Stimulated activated CD8-positive, alpha-beta memory T cell treated with anti-CD3 and anti-CD28 coated beads, Interleukin-2, amount 100 ng/mL, for 1 hour (primary cell): ENCODE measurements at places on chromosomes 2 and 18.

GRCh38 chr2:174678395-174678794 is 80.8 kb upstream of the WIPF1 start:
- no peak for DNase-seq

DNA sequence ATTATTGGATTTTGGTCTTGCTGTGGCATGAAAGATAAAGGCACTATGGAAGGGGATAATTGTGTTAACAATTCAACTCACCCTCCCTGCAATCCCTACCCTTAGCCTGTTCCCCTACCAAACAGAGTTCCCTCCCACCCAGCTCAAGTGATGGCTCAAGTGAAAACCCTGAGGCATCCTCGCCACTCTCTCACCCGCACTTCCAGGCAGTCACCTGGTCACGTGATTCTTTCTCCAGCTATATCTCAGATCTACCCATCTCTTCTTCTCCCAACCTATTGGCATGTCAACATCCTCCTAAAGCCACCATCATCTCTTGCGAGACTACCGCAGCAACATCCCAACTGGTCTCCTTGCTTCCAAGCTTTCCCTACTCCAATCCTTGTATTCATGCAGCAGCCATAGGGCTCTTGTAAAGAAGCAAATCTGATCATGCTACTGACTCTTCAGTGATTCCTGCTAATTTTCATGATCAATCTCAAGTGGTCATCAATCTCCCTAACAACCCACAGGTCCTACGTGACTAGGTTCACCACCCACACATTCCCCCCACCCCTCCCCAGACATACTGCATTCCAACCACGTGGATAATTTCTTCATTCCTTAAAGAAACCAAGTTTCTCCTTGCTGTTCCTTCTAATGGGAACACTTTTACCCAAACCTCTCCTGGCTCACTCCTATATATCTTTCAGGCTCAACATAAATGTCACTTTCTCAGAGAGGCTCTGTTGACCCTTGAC is 66.7 kb downstream of the MBD2 start:
- DNase-seq = no peak

DNA sequence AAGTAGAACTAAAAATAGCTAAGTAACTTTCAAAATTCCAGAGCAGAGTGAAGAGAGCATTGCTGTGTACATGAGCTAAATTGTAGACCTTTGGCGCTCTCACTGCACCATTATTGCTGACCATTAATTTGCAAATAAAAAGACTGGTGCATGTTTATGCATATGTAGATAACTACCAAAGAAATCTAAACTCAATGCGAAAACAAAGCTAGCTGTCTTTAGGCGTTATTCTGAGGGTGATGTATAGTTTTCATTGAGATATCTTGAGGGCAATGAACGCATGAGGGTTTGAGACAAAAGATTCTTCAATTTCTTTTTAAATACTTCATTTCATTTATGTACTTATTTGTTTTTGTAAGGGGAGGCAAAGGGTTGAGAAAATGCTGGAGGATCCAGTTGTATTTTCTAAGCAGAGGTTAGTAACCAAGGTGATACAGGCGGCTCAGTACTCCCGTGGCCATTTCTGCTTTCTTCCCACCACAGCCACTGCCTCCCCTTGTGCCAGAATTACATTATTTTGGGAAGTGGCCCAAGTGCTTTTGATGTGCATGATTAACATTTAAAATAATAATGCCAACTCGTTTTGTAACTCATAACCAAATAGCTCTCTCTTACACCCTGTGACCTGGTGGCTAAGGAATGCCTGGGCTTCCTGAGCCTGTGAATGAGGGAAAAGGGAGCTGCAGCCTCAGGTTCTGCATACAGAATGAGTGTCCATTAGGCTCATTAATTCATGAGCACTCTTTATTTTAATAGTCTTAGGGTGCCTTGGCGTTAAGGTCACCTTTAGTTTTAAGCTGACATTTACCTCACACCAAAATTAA is 797.8 kb upstream of the GYPC start:
- DNase-seq = no peak

DNA sequence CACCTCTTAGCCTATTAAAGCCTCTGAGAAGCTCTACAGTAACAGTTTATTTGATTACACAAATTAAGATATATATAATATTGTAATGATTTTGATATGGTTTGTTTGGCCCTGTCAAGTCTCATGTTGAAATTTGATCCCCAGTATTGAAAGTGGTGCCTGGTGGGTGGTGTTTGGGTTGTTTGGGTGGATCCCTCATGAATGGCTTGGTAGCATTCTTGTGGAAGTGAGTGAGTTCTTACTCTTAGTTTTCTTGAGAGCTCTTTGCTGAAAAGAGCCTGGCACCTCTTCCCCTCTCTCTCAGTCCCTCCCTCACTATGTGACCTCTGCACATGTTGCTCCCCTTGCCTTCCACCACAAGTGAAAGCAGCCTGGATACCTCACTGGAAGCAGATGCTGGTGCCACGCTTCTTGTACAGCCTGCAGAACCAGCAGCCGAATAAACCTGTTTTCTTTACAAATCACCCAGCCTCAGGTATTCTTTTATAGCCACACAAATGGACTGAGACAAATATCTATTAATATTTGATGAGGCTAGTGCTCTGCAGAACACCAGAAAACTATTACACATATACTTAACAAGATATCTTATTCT is 52.8 kb downstream of the SLC4A10 start:
- no peak for DNase-seq

DNA sequence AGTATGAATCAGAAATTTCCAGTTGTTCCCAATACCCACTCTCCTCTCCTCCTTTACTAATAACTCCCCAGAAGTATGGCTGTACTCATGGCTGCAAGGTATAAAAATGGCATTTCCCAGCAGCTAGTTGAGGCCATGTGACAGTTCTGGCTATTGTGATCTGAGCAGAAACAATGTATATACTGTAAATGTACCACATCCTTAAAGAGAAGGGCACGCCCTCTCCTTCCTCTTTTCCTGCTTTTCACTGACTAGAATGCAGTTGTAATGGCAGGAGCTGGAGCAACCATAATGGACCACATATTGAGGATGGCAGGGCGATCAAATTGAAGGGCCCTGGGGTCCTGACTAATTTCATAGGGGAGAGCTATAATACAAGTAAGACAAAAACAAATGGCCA is 211.2 kb downstream of the TNS1 start:
- no peak for DNase-seq

DNA sequence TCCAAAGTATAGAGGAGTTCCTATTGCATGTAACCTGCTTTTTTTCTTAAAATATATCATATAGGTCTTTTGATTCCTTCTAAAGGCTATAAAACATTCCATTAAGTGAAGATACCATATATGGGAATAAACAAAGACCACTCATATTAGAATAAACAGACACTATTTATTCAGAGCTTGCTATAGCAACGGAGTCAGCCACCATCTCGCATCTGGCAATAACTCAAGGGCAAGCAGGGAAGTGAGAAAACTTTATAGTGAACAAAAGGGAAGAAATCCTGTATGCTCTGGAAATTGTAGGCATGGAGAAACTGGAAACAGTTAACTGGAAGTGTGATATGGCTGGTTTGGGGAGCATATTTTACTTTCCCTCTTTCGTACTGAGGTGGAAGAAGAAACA is 301.9 kb downstream of the PTH2R start:
- DNase-seq = no peak

DNA sequence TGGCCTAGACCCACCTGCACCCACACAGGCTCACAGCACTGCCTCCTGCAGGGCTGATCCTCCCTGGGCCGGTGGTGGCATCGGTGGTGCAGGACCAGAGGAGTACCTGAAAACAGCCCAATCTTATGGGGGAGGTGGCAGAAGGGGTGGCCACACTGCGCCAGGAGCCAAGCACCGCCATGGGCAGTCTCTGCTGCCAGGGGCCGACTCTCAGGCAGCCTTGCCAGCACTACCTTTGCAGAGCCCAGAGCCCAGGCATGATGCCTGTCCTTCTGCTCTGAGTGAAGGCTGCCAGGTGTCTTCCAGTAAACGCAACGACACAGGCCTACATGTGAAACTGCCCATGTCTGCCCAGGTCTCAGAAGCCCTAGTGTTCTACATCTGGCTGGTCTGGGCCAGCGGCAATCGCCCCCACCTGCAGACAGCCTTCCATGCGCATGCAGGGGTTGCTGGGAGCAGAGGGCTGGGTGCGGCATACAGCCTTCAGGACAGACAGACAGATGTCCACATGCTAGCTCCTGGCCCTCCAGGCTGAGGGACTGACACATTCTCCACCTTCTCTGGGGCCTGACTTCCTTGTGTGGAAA is 6.8 kb downstream of the HS6ST1 start:
- DNase-seq = no peak

DNA sequence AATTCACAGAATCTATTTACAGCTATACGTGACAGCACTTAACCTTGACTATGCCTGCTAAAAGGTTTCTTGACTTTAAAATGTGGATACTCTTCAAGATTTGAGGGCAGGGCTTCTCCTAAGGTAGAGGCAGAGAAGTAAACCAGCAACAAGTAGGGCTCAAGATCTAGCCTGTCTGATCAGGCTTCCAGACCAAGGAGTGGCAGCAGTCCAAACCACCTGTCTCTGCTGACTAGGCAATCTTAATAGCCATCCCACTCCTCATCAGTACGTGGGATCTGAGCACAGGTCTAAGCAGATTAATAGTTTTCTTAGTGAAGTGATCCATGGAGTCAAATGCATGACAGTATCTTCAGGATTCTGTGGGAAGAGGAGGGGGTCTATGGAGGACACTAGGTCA is 100.4 kb downstream of the GPD2 start:
- DNase-seq = no peak

GRCh38 chr18:939958-940357 is 35.3 kb downstream of the ADCYAP1 start:
- DNase-seq = no peak

DNA sequence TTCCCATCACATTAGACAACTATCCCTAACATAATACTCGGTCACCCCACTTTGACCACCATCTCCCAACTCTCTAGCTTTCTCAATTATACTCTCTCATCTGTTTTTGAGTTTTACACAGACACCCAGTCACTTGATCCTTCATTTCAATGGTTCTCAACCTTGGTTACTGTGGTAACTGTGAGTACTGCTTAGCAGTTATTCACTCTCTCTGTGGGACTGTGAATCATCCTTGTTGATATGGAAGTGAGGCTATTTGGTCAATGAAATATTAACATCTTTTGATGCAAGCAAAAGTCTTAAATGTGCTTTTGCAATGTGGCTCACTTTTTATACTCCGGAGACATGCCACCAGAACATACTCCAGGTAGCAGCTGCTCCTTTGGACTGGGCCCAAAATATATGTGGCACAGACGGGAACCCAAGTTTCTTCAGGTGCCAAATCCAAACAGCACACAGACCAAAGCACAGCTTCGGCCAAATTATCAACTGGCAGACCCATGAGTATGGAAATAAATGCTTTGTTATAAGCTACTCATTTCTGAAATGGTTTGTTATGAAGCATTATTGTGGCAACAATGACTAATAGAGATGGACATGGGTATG is 75.0 kb upstream of the SLC25A52 start:
- no peak for DNase-seq

GRCh38 chr2:37873749-37874330 is 51.2 kb upstream of the RMDN2 start:
- no peak for DNase-seq

DNA sequence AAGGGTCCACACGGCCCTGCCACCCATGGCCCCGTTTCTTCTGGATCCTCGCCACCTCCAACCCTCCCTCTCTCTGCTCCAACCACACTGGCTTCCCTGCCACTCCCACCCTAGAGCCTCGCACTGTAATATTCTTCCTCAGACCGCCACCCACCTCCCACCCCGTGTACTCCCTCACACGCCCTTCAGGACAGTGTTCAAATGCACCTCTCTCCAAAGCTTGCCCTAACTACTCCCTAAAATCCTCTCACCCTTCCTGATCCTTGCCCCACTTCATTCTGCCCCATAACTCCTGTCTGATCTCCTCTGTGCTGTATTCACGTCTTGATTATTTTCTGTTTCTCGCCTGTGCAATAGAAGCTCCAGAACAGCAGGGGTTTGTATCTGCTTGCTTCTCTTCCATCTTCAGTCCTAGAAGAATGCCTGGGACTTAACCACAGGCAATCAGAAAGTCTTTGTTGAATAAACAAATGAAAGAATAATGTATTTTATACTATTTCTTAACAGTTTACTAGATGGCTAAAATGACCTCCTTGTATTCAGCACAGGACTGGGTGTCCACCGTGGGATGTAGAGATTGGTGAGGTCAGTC is 25.5 kb downstream of the EPB41L3 start:
- no peak for DNase-seq

DNA sequence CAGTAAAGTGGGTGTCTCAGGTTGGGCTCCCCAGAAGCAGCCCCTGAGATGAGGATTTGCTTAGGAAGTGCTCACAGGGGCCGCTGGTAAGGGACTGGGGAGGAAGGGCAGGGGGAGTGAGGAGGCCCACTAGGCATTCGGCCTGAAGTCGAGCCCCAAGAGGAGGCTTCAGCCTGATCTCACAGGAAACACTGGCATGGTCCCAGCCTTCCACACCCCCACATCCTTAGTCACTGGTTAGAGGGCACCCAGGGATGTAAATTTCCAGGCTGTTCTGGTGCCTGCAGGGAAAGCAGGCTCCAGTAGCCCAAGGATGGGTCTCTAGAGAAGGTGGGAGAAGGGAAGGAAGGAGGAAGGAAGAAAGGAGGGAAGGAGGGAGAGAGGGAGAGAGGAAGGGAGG is 22.4 kb upstream of the KCNK3 start:
- no peak for DNase-seq

DNA sequence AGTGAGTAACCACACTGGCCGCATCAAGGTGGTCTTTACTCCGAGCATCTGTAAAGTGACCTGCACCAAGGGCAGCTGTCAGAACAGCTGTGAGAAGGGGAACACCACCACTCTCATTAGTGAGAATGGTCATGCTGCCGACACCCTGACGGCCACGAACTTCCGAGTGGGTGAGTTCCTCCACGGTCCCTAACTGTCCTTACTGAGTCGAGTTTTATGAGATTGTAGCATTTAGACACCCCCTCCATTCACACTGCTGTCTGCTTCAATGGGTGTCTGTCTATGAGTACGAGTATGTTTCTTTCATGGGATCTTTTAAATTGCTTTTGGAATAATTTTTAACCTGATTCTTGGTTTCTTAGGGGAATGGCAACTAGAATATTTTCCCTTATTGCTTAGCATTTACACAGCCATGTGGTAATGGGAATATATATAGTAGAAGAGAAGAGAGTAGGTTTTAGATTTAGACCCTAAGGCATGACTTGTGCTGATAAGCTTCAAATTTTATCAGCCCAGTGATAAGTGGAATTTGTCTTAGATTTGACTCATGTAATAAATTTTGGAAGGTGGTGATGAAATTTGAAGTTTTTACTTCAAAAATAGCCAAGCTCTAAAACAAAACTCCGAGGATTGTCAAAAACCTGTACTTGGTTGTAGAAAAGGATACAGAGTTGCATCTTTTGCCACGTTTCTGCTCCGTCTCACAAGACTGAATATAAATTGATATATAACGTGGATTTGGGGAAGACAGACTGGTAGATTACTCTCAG is 188.2 kb downstream of the LTBP1 start:
- no peak for DNase-seq
